ENCODE measurements at places on chromosomes 13 and 19. TPM values are rescaled to one million over a fixed set of nuclear protein-coding genes. Genes with fewer than 3 reads are reported as not detected.

Gene FAM216B
- not detected for total RNA-seq

Gene SLC10A2
- not detected for total RNA-seq

Gene CASP14
- total RNA-seq = not detected

Gene RASAL3
- total RNA-seq = not detected

Gene CEP89
- 16.7 TPM for total RNA-seq

Gene ZNF728
- not detected for total RNA-seq

Gene CCDC169
- 6.5 TPM for total RNA-seq

Gene PLPP2
- 1.4 TPM for total RNA-seq

Gene PSG7
- total RNA-seq = not detected

Gene CBY2
- not detected for total RNA-seq

Gene ZNF208
- not detected for total RNA-seq

Gene ICAM1
- total RNA-seq = 52.9 TPM
